HFFc6 (cell line): ENCODE measurements at places on chromosomes 7 and 10. TPM values are rescaled to one million over a fixed set of nuclear protein-coding genes. Genes with fewer than 3 reads are reported as not detected.

The IFIT2 gene
- total RNA-seq, result 8.3 to 13.3 TPM (median 9.9 TPM) in 3 replicates

The DNAJC12 gene
- 0.17 to 0.47 TPM (median 0.39 TPM) in 3 replicates for total RNA-seq

The TFR2 gene
- total RNA-seq, result 0.36 to 1.1 TPM in 2 of 3 replicates, not detected in the other

The KNDC1 gene
- 0.05 to 0.77 TPM (median 0.33 TPM) in 3 replicates for total RNA-seq

The OR2A1 gene
- total RNA-seq, result not detected in 3 replicates

The EN2 gene
- total RNA-seq, result not detected in 3 replicates

The IL2RA gene
- total RNA-seq, result not detected in 3 replicates

The OR2A42 gene
- total RNA-seq, result not detected in 3 replicates

The GDF2 gene
- not detected in 2 replicates for total RNA-seq

The HOXA6 gene
- total RNA-seq, result 1.4 to 3.1 TPM (median 2.0 TPM) in 3 replicates
